ENCODE measurements at places on chromosomes 13 and 19.

- no peak for DNase-seq
Measured at GRCh38 chr19:51140441-51140840, 1.7 kb upstream of the SIGLEC7 start.

DNA sequence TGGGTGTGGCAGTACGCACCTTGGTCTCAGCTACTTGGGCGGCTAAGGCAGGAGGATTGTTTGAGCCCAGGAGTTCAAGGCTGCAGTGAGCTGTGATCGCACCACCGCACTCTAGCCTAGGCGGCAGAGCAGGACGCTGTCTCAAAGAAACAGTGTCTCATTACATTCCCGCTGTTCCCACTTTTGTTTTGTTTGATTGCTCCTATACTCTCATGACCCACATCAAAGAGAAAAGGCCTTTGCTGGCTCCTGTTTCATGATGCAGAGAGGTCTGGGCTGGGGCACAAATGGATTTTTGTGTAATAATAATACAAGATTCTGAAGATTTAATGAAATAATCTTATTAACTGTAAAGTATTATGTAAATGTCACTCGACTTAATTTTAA lies 85.7 kb downstream of the LACC1 start:
- no peak for DNase-seq

- no peak for DNase-seq
Measured at GRCh38 chr13:98890186-98890585, 87.7 kb downstream of the DOCK9 start.

DNA sequence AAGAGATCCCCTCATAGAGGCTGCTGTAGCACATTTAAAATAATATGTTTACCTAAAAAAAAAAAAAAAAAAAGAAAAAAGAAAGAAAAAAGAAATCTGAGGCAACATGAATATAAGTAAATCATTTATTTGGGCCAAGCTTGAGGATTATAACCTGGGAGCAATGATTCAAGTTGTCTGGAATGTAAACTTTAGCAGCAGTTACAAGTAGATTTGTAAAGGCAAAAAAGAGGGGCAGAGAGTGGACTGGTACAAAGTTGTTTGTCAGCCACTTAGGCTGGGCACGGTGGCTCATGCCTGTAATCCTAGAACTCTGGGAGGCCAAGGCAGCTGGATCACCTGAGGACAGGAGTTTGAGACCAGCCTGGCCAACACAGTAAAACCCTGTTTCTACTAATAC lies 11.3 kb downstream of the ZNF43 start:
- no peak for DNase-seq

- DNase-seq: no peak
Measured at GRCh38 chr13:81480634-81481033, 1139.7 kb upstream of the SPRY2 start.

DNA sequence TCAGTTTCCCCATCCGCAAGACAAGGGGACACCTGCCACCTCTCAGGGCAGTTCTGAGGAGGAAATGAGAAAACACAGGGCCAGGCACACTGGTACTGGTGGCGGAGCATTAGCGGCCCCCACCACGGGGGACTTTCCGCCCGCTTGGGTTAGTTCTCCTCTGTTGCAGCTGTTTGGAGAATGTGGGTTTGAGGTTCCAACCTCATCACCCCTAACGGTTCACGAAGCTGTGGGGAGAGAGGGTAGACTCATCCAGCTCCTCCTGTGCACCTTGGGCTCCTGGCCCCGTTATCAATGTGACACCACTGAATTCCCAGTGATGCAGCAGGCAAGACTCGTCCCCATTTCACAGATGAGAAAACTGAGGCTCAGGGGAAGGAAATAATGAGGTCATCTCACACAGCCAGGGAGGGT lies 10.3 kb downstream of the PTPRS start:
- no peak for DNase-seq

- DNase-seq: no peak
Measured at GRCh38 chr13:112889351-112890290, 79.4 kb upstream of the MCF2L start.

GRCh38 chr13:94860981-94861407 lies 148.6 kb upstream of the SOX21 start:
- DNase-seq: no peak

GRCh38 chr19:16403151-16403977 lies 68.4 kb downstream of the EPS15L1 start:
- DNase-seq: no peak

- DNase-seq: no peak
Measured at GRCh38 chr13:30608364-30608763, 9.4 kb upstream of the USPL1 start.

DNA sequence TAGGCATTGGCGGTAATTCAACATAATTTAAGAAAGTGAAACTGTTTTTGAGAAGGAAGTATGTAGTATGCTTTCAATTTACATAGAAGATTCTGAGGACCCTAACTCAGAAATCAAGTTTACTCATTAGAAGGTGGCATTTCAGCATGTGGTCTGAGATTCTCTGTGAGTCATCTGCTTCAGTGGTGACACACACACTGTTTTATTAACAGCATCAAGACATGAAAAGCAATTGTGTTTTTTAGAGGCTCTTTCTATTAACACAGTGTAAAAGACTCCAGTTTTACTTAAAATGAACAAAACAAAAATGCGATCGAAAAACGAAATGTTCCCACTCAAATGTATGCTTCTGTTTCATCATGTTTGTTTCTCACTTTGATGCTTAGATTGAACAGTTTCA lies 802.1 kb upstream of the SLITRK6 start:
- DNase-seq: no peak

- no peak for DNase-seq
Measured at GRCh38 chr13:47932950-47933923, 67.8 kb downstream of the SUCLA2 start.

DNA sequence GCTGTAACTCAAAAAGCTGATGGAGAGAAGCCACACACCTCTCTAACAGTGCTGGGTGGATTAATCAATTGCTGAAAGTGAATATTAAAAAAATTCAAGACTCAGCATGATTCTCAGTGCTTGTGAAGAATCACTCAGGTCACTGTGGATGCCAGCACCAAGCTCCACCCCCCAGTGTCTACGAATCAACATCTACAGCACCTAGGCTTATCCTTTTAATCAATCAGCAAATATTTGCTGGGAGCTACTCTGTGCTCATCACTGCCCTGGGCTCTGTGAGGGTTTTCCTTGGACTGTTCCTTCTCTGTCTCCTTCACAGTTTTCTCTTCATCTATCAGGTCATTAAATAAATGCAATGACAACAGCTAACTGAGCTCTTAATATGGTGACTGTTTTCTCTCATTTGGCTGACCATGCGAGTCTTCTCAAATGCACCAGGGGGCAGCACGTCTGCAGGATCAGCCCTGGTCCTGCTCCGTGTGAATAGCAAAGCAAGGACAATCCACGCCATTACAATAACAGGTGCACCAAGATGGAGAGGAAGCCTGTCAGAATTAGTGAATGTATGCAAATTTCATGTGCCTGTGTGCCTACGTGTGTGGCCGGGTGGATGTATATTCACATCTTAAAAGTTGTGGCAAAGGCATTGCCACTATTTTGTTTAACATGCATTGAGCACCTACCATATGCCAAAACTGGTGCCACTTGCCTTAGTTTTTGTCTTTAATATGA lies 14.6 kb upstream of the C13orf42 start:
- peak; percentile 23 for DNase-seq

DNA sequence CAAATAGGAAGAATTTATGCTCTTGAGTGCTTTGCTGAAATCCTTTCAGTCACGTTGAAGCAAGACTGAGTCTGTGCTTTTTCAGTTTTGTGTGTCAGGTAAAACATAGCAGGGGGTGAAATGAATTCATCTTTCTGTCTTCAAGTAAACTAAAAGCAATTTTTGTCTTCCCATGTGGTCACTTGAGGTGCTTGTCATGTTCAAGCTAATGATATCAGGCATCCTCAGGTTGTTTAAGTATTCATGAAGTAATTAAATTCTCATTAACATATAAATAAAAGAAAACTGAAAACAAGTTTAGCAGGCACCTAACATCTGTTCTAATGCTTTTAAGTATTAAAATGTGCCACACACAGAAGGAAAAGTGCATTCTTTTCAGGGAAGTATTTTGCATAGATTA lies 2701.3 kb downstream of the PCDH9 start:
- no peak for DNase-seq

GRCh38 chr13:21008026-21008425 lies 53.4 kb downstream of the LATS2 start:
- DNase-seq: no peak

GRCh38 chr13:111626371-111627305 lies 306.2 kb downstream of the TEX29 start:
- DNase-seq: no peak

DNA sequence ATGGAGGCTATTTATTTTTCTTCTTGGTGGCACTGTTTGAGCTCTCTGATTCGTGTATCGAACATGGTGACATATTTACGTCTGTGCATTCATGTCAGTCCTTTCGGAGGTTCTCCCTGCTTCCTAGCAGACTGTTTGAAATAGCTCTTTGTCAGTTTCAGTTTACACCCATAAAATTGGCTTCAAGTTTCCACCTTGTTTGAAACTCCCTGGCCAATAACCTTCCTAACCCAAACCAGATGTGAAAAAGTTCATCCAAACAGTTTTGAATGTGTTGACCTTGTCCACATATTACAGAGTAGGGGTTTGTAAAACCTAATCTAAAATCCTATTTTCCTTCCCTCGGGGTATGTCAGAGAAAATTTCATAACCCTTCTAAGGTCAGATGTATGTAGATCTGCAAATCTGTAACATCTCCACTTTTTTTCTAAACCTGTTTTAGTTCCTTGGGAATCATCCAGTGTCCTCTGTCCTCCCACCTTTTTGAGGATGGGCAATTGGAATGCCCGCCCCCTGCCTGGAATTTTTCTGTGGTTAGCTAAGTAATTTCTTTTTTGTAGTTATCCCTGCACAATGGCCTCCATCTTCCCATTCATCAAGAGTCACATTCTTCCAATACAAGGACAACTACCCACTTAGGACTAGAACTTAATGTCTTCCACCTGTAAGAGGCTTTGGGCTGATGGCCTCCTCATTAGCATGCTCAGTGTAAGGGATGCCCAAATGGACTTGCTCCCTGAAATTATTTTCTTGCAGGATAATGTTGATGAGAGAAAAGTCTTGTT lies 499.8 kb downstream of the GPC6 start:
- DNase-seq: no peak

DNA sequence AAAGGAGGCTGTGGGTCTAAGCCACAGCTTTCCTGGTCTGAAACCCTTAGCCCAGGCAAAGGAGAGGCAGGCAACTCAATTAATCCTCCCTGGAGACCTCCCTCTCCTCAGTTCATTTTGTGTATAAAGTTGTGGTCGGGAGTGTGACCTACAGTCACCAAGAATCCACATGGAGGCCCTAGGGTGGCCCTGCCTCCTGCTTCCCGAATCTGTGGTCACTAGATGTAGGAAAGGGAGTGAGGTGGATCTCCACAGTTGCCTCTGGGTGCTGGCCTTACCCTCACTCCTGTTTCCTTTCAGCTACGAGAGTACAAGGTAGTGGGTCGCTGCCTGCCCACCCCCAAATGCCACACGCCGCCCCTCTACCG lies 1.3 kb downstream of the RPL18A start:
- DNase-seq: no peak

- no peak for DNase-seq
Measured at GRCh38 chr13:112136095-112136494, 69.1 kb downstream of the SOX1 start.

GRCh38 chr13:43446126-43446525 lies 340.6 kb downstream of the ENOX1 start:
- no peak for DNase-seq

GRCh38 chr13:74040200-74040599 lies 94.0 kb downstream of the KLF12 start:
- DNase-seq: peak; percentile 54

DNA sequence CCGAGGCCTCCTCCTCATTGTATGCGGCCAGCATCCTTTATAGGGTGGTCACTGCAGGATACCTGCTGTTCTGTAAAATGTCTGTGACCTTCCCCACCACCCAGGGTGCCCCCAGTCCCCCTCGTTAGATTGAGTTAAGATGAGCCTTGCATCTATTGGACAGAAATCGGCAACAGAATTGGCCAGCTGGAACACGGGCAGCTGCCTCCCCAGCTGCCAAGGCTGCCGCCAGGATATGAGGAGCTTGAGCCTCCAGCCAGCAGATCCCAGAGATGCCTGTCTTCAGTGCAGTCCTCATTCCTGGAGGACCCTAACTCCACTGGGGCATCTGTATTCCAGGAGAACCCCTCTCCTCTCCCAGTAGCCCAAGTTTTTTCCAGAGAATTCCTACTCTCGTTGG lies 463.0 kb downstream of the TSHZ3 start:
- no peak for DNase-seq

- DNase-seq: no peak
Measured at GRCh38 chr13:66675620-66676019, 554.5 kb downstream of the PCDH9 start.

DNA sequence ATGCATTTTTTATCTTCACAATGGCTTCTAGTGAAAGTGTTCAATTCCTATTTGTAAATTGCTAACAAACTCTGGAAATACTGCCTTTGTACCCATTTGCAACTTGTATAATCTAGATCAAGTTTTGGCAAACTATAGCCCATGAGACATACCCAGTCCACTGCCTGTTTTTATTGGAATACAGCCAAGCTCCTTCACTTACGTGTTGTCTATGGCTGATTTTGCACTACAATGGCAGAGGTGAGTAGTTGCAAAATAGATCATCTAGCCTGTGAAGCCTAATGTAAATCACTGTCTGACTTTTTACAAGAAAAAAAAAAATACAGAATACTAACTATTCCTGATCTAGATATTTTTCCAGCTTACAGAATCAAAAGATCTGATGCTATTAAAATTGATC lies 37.1 kb downstream of the DZIP1 start:
- no peak for DNase-seq

- no peak for DNase-seq
Measured at GRCh38 chr13:33763021-33763420, 54.9 kb upstream of the RFC3 start.

DNA sequence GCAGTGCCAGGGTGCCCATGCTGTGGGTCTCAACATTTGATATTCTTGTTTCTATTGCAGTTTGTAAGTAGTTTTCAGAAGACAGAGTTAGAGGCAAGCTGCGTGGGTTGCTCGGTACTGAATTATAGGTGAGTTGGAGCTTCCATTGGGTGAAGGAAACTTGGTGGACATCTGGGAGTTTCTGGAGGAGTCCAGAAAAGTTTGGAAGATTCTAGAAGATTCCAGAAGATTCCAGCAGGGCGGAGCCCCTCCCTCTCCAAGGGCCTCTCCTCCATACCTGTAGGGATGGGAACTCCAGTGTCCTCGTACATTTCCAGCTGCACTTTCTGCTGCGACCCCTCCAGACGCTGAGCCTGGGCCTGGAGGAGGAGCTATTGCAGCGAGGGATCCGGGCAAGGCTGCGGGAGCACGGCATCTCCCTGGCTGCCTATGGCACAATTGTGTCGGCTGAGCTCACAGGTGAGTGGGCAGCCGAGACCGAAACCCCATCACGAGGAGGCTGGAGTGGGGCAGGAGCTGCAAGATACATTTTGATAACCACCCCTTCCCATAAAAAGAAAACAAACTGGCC lies 28.6 kb downstream of the TIMM13 start:
- peak; percentile 4 for DNase-seq

DNA sequence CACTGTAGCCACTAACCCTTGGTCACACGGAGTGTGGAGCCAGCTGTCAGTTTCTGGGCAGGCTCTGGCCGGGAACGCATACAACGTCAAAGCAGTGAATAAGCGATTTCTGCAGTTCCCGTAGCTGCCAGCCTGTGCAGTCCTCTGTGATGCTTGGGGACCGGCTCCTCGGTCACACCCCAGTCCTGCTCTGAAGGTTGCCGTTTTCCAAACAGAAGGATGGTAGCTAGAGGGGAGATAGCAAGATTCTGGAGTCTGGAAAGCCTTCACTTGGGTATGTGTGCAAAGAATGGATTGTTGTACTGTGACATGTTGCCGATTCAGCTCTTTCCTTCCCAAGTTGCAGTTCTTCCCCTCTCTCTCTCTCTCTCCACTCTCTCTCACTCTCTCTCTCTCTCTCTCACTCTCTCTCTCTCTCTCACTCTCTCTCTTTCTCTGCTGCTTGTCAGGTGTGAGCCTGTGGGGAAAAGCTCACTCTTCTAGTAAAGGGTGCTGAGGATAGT lies 38.7 kb upstream of the C1QTNF9 start:
- peak; percentile 43 for DNase-seq
